Vagina (tissue), 2 donors: ENCODE measurements at places on chromosomes 12 and 14.
A peak's percentile ranks its signal among the peaks of the same experiment; 100 is the strongest.

DNA sequence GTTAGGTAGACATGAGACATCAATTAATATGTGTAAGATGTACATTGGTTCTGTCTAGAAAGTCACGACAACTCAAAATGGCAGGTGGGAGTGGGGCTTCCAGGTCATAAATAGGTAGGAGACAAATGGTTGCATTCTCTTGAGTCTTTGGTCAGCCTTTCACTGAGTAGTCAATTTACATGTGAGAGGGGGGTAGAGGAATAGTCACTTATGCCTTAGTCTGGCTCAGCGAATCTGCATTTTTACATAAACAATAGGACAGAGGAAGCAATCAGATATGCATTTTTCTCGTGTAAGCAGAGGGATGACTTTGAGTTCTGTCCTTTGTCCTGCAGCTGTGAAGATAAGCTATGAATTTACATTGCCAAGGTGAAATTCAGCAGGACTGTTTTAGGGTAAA is 27.8 kb upstream of the UNC79 start:
- DNase-seq: no peak

DNA sequence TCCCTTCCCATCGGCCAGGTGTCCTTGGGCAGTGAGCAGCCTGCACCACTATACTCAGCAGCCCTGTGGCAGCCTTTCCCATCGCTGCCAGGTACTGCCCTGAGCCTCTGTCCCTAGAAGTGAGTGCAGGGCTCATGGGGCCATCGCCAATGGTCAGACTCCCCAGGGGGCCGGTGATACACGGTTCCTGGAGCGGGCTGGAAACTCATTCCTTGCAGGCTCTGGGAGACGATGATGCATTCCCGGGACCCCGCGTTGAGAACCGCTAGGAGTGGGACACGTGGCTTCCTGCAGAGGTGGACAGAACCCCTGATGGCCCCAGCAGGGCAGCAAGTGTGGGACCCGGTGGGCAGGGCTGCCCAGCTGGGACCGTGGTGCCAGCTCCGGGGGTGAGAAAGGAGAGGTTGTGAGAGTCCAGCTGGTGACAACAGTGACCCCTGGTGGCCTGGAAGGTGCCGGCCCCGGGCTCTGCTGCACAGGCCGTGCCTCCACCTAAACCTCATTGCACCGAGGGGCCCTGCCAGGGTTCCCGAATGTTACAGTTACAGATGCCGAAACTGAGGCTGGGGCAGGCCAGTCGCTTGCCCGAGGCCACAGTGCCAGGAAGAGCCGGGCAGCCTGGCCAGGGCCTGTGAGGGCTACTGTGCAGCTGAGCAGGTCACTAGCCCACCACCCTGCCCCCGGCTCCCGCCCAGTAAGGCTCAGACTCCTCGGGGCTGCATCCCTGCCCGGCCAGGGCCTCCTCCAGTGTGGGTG is 33.8 kb downstream of the FBRSL1 start:
- DNase-seq: no peak

- no peak for DNase-seq
Measured at GRCh38 chr12:12821975-12822374, 8.8 kb downstream of the DDX47 start.

DNA sequence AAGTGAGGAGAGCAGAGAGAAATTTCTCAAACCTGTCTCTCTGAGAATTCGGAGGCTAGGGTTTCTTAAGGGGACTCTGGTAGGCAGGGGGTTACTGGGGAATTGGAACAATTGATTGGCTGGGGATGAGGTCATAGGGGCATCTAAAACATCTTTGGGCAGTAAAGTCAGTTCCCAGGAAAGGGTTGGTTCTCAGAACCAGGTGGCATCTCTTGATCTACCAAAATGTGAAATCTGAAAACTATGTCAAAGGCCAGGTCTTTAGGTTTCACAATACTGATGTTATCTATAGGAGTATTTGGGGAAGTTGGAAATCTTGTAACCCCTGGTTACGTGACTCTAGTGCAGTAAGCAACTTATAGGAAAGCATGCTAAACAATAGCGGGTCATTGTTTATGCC is 6.9 kb downstream of the C12orf75 start:
- DNase-seq: no peak

DNA sequence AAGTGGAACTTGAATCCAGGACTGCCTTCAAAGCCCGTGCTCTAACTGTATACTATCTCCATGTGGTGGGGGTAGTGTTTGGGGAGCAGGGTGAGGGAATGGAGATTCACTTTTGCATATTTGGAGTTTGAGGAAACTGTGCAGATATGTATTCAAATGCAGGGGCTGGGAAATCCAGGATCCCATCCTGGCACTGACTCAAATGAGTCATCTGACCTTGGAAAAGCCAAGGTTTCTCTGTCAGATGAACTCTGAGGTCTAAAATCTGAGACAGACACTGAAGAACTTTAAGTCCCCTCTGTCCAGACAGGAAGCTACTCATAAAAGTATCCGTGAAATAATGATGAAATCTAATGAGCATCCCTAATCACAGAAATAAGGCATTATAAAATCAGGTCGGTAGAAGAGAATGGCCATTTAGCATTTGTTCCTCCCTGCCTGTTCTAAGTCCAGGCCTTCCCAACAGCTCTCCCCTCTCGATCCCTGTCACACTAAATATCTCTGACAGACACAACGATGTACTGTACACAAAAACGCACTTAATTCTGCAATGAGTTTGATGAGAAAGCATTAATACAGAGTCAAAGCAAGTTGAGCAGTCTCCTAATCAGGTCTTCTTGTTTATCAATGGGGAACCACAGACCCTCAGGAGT is 14.4 kb downstream of the NIN start:
- no peak for DNase-seq

- DNase-seq: no peak
Measured at GRCh38 chr14:25843481-25844470, 754.1 kb downstream of the NOVA1 start.

GRCh38 chr14:90405101-90405500 is 8.3 kb downstream of the CALM1 start:
- no peak for DNase-seq

- DNase-seq: no peak
Measured at GRCh38 chr14:77224212-77224611, 42.6 kb downstream of the TMEM63C start.

GRCh38 chr12:27207615-27208413 is 36.3 kb upstream of the STK38L start:
- no peak for DNase-seq

- DNase-seq: no peak
Measured at GRCh38 chr12:78402366-78403134, 462.0 kb upstream of the SYT1 start.

- no peak for DNase-seq
Measured at GRCh38 chr12:54475537-54475936, 2.1 kb upstream of the GTSF1 start.

DNA sequence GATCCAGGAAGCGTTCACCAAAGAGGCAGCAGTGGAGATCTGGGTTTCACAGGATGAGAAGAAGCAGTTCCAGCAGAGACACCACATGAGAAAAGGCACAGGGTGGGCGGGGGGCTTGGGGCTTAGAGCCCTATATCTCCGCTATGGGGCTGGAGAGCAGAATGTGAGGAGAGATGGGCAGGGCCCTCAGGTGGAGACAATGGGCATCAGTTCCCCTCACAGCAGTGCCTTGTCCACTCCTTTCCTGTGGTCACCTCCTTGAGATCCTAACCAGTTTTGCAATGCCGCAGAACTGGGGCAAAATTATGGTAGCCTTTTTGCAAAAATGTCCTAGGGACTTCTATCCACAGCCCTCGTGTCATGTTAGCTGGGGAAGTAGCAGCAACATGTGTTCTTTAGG is 27.5 kb downstream of the DHRS2 start:
- peak; percentile 71 for DNase-seq

GRCh38 chr12:11785712-11786111 is 136.2 kb downstream of the ETV6 start:
- DNase-seq: no peak

GRCh38 chr14:39469094-39469710 is 37.0 kb upstream of the FBXO33 start:
- DNase-seq: no peak

DNA sequence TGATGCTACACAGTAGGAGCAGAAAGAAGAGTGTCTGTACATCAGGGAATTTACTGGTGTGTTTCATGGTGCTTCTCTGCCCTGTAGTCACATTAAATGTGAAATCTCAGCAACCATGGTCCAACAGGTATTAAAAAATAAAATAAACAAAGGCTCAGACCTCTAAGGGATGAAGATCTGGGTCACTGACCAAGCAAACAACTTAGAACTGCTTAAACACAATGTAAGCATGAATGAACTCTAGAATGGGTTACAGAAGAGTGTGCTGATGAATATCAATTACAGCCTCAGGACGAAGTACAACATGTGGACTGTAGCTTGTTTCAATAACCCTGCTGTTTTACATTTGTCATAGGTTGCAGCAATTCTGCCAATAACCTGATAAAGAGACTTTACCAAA is 47.4 kb downstream of the SLC35F4 start:
- DNase-seq: no peak

- no peak for DNase-seq
Measured at GRCh38 chr12:98686603-98687002, 41.5 kb downstream of the APAF1 start.

DNA sequence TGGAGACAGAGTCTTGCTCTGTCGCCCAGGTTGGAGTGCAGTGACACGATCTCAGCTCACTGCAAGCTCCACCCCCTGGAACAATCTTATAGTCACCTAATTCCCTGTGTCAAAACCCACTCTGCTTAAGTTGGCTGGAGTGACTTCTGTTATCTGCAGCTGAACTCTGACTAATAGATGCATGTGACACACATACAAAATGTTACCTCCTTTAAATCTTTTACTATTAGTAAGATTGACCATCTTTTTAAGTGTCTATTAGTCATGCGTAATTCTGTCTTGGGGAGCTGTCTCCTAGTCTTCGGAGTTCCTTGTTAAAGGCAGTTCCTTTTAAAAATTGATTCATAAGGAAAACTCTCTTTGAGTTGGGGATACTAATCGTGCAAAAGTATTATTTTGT is 7.4 kb downstream of the IFI27L1 start:
- no peak for DNase-seq

- no peak for DNase-seq
Measured at GRCh38 chr12:42557586-42558172, 31.9 kb downstream of the PRICKLE1 start.

DNA sequence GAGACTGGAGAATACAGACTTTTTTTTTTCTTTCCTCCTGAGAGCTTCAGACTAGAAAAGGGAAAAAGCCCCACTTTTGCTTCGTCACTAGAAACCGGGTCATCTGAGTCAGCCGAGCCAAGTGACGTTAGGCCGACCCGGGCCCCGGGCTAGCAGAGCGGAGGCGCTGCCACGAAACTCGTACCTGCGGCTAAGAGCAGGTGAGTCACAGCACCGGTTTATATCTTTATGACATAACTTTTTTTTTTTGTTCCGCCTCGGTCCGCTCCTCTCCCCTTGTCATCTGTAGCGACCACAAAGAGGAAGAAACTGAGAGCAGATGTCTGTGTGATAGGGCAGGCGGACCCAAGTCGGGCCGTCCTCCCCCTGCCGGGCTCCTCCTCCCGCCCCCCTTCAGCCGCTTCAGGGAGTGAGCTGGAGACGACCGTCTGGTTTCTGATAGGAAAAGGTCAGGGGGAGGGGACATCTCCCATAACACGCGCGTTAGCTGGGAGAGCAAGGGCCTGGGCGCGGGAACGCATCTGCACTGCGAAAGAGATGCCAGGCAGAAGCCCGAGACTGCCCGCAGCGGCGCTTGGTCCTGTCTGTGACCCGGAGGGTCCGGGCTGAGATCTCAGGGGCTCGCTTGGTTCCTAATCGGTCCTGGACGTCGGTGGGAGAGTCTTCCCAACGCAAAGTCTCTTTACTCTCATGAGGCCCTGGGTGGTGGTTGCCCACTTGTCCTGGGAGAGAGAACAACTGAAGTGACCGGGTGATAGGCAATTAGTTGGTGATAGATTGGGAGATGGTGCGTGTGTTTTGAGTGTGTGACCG is 586 bp downstream of the TTC6 start:
- DNase-seq: no peak

DNA sequence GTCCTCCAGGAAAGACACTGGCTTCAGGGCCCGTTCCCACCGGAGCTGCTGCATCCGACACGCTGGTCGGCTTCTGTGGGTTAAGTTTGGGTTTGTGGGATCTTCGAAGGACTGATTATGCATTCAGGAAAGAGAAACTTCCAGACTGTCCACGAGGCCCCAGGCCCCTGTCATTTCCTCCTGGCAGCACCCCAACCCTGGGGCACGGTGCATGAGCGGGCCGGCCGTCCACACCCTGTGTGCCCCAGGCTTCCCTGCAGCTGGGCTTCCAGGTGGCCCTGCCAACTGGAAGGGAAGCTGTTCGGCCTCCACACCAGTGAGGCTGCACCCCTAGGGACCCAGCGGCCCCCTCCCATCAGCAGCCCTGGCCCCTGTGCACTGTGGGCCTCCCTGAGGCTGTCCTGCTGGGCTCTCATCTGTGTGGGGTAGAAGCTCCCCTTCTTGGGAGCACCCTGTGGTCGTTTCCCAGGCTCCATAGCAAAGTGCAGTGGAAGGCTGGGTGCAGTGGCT is 9.3 kb upstream of the FBRSL1 start:
- DNase-seq: no peak

- no peak for DNase-seq
Measured at GRCh38 chr14:49946320-49947141, 53.6 kb downstream of the ARF6 start.

DNA sequence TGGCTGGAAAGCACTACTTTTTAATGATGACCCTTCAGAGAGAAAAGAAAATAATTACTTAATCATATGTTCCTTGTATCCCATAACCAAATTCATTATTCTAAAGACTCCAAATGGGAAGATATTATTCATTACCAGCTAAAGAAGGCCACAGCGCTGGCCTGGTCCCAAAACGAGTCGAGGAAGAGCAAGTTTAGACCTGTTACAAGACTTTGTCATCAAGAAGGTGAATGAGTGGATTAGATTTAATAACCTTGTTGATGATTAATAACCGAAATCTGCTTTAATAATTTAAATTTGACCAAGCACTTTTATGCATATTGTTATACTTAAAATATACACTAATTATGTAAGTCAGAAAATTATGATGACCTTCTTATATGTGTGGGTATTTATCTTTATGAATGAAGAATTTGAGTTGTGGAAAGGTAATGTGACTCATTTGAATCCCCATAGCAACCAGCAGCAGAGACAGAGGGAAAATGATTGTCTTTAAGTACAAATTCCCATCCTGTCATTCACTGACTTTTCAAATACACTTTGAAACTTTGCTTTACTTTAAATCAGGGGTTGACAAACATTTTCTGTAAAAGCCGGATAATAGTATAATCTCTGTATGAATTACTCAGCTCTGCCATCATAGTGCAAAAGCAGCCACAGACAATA is 200.3 kb upstream of the NPAS3 start:
- DNase-seq: no peak

GRCh38 chr12:69519871-69520270 is 49.7 kb downstream of the FRS2 start:
- no peak for DNase-seq
